ENCODE measurements at places on chromosomes 13 and 19.

GRCh38 chr19:52200044-52200443, 10.2 kb downstream of the PPP2R1A start:
- peak; percentile 48 for DNase-seq

DNA sequence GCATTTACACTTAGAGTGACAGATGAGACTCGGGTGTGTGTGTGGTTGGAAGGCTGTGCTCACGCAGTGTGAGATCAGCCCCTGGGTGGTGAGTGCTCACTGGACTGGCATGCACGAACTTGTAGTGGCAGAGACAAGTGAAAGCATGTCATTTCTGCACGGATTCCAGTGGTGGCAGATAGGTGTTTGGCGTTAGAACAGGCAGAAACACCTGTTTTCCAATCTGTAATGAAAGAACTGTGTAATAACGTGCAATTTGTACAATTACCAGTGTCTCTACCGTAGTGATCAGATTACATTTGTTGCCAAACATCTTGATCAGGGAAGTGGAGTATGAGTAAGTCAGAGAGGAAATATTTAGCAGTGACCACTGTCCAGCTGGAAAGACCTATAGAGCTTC, 8.2 kb downstream of the LAMP1 start:
- peak; percentile 56 for DNase-seq

DNA sequence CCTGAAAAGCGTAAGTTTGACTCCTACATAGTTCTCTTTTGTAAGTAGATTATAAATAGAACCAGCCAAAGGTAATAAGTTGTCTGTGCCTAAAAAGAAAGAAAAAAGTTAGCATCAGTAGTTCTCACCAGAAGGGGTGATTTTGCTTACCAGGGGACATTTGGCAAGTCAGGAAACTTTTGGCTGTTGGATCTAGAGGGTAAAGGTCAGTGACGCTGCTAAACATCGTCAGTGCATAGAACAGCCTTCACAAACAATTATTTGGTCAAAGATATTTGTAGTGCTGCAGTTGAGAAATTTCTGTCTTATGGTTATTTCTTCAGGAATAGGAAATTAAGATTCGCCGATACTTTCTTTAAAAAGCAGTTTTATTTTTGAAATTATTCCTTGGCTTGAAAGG, 2.0 kb downstream of the USPL1 start:
- no peak for DNase-seq

DNA sequence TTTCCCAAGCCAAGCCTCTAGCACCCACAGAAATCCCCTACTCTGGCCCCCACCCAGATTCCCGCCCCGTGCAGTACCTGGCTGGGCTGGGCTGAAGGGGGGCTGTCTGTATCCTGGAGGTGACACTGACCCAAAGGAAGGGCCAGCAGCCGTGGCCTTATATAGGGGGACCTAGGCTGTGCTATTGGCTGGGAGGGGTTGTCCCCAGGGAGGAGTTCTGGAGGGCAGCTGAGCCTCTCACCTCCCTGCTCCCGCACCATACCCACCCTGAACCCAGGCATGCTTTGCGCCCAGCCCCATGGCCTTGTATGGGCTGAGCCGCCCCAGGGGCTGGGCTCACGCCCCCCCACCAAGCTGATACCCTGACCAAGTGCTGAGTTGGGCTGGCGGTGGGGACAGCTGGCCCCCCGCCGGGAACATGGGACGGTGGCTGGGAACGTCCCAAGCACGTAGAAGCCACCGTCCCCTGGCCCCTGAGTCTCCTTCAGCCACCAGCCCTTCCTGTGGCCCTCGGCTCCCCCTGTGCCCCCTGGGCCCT, at the start of gene CKM:
CKM (minus strand) TSS at position 132 of the 538 bp plus-strand sequence. CDS start 3,162 bp downstream, outside the sequence.
- DNase-seq, result peak; percentile 79

- no peak for DNase-seq
Measured at GRCh38 chr13:51765142-51765515, 38.8 kb downstream of the DHRS12 start.

DNA sequence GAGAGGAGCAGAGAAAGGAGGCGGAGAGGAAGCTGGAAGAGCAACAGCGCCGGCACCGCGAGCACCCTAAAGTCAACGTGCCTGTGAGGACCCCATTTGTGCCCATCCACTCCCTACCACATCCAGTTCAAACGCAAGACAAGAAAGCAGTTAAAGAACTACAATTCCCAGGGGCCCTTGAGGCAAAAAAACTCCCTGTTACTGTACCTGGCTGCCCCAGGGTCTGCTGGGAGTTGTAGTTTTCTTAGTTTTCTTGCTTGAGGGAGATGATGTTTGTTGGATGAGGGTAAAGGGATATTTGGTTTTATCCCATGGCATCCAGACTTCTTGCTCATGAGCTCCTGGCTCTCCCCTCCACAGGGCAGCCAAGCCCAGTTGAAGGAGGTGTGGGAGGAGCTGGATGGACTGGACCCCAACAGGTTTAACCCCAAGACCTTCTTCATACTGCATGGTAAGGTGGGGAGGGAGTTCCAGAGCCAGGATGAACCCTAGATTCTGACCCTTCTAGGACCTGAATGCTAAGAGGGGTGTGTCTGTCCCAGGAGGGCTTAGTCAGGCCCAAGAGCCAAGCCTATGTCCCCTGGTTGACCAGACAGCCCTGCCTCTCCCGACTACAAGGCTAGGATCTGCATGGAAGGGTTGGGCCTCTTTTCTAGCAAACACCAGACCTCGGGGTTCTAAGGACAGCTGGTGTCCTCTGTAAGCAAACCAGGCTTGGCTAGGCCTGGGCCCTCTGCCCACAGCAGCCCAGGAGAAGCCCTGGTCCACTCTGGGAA, 13.2 kb downstream of the NUCB1 start:
- no peak for DNase-seq

DNA sequence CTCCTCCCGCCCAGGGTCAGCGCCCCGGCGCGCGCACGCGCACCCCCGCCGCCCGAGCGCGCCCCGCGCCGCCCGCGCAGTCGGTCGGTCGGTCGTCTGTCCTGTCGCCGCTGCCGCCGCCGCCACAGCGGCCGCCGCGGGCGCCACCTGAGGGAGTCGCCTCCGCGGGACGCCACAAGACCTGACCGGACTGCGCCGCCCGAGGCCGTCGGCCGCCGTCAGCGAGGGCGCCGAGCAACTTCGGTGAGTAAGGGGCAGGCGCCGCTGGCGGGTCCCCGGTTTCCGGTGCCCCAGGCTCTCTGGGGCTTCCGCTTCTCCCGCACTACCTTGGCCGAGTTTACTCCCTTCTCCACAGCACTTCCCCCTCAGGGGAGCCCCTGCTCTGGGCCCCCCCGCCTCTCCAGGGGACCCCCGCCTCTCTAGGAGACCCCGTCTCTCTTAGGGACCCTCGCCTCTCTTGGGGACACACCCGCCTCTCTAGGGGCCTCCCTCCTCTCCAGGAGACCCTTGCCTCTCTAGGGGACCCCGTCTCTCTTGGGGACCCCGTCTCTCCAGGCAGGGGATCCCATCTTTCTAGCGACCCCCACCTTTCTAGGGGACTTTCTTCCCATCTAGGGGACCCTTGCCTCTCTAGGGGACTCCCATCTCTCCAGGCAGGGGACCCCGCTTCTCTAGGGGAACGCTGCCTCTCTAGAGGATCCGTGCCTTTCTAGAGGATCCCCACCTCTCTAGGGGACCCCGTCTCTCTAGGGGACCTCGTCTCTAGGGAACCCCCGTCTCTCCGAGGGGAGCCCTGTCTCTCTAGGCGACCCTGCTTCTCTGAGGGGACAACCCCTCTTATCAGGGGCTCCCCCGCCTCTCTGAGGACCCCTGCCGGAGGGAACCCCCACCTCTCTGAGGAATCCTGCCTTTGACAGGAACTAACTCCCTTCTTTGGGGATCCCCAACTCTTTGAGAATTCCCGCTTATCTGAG, 19.3 kb upstream of the GATAD2A start:
- DNase-seq, result no peak

- no peak for DNase-seq
Measured at GRCh38 chr19:49553451-49554271, 25.9 kb downstream of the RCN3 start.

DNA sequence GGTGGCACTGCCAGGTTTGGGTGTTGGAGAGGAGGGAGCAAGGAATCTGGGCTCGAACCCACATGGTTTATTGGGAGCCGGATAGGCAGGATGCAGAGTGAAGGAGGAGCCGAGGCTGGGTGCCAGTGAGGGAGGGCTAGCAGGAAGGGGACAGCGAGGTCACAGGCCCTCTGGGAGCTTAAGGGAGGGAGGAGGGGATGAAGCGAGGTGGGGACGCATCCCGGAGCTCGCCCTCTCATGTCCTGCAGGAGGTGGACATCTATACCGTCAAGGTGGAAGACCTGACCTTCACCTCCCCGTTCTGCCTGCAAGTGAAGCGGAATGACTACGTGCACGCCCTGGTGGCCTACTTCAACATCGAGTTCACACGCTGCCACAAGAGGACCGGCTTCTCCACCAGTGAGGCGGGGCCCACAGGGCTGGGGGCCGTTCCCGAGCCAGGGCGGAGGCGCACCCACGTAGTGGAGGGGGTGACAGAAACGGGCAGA, 3.5 kb upstream of the ADM5 start:
- DNase-seq, result no peak

DNA sequence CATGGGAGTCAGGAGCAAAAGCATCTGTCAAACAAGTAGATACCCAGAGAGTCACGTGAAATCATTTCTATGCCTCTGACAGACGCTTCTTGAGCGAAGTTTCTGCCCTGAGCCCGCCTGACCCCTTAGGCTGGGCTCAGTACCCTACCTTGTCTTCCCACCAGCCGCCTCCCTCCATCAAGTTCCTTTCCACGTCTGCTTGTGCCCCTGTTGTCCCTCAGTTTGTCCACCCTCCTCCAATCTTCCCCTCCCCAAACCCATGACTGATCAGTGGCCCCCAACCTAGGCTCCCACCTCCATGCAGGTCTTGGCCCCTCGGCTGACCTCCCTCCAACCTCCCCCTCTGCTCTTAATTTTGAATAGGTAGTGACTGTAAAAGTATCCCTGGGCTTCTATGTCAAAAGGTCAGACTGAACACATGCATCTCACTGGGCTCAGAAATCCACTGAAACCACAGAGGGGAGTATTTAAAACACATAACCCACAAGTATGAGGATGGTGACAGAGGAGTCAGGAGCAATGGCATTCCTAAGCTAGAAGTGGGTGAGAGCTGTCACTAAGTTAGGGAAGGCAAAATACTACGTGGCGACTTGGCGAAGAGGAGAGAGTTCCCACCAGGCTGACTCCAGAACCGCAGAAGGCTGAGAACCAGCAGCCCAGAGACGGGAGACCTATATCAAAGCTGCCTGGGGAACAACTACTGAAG, 1.7 kb upstream of the ZNF446 start:
- no peak for DNase-seq

DNA sequence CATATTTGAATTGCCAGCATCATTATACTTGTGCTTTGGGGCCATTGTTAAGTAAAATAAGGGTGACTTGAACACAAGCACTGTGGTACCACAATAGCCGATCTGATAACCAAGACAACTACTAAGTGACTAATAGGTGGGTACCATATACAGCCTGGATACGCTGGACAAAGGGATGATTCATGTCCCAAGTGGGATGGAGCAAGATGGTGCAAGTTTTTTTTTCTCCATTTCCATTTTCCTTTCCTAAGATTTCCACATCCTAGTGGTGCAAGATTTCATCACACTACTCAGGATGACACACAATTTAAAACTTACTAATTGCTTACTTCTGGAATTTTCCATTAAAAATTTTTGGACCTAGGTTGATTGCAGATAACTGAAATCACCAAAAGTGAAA, 15.1 kb downstream of the BRCA2 start:
- DNase-seq, result no peak

DNA sequence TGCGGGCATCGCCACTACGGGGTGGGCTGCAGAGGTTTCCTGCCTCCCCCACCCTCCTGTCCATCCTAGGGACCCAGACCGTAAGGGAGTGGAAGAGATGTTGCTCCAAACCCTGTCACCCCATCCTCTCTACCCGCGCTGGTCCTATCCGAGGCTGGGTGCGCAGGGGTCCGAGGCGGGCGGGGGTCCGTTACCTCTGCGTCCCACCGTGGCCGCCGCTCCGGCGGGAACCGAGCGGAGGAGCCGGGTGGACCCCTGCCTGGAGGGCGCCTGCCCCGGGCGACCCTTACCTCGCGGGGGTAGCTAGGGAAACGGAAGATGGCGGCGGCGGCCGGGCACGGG, at the start of gene DGKH:
DGKH (plus strand) TSS at position 307 of the 342 bp plus-strand sequence. CDS start 126 bp downstream, outside the sequence.
- DNase-seq, result no peak

GRCh38 chr13:104869501-104869900, 1666.0 kb downstream of the EFNB2 start:
- no peak for DNase-seq

DNA sequence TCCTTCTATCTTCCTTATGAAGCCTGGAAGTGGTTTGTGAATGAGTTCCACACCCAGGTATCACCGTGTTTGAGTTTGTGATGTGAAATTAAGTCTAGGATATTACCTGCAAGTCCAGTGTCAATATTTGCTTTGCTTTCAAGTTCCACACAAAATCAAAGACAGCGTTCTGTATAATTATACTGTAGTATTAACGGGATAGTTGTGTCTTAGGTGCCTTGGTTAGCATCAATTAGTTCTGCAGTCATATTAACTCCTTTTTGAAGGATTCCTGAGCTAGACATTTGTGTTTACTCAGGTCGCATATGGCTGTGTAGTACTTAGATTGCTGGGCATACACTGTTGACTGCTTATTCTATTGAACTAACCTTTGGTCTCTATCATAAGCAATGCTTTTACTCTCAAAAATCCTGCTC, 54.4 kb downstream of the ERCC5 start:
- DNase-seq, result no peak

DNA sequence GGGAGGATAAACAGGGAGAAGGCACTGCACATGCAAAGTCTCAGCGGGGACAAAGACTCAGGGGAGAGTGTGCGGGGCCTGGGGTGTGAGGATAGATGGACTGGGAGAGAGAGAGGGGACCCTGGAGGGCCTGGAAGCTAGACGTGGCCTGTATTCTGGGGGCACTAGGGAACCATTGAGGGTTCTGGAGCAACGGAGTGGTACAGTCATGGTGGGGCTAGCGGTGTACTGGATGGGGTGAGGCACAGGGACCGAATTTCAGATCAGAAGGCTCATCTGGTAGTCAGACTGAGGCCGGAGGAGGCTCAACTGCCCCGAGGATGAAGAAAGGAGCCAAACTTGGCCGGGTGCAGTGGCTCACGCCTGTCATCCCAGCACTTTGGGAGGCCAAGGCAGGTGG, 8.0 kb upstream of the SBNO2 start:
- no peak for DNase-seq

DNA sequence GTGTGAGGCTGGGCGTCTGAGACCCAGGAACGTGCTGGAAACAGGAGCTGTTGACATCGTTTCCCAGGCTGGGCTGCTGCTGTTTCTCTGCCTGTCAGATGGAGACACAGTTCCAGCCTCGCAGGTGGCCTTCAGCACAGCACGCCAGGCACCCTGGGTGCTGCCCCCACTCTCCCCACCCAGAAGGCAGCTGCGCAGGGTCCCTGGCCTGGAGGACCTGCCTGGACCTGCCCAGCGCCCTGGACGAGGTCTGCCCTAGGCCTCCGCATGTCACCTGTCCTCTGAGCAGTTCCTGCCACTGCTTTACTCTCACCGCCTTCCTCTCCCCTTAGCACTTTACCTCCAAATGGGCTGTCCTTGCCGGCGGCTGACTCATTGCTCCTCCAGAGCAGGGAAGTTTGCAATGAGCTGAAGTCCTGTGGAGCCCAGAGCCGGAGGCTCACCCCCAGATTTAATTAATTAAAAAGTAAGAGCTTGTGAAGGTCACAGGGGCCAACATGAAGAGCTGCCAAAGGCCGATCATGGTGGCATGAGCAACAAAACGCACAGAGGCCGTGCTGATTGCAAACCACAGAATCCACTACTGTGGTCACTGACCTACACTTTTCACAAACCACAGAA, 32.2 kb downstream of the C13orf46 start:
- DNase-seq, result peak; percentile 42

GRCh38 chr13:33180122-33180804, 105.3 kb downstream of the STARD13 start:
- no peak for DNase-seq

GRCh38 chr19:34713262-34713637, 20.8 kb upstream of the ZNF181 start:
- DNase-seq, result no peak

- DNase-seq, result no peak
Measured at GRCh38 chr19:2811221-2811722, 8.4 kb upstream of the ZNF554 start.
